ENCODE measurements at places on chromosomes 16 and 17.

DNA sequence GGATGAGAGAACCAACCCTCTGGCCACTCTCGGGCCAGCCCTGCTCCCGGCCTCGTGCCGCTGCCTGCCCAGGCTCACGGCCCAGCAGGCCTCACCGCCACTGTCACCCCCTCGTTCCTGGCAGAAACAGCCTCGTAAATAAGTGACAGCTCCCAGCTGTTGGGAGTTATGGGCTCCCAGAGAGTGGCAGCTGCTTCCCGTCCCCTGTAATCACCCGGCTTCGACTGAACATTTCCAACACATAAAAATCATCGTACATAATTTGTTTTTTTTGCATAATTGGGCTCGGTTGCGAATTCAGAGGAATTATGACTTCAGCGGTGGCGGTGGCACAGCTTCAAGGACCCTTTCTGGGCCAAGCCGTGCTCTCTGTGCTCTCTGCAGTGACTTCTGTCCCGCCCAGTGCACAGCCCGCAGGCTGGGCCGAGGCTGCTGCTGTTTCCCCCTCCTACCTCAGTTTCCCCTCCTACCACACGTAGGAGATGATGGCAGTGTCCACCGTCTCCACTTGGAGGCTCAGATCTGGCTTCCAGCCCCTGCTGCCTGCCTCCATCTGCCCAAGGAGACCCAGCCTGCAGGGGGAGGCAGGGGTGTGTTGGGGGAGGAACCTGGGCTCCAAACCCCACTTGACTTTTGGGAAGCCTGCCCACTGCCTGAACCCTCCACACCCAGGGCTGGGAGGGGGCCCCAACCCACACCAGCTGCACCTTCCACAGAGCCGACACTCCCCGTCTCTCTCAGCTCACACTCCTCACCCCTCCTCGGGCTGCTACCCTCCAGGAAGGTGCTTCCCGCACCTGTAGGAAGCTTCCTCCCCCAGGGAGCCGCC, 84.9 kb downstream of the RTN4RL1 start:
- no peak for DNase-seq

GRCh38 chr17:75848523-75849278, 4.5 kb upstream of the UNC13D start:
- peak; percentile 82 for DNase-seq

- no peak for DNase-seq
These were observed 254.2 kb downstream of the KCNJ2 start for GRCh38 chr17:70423562-70423961.

DNA sequence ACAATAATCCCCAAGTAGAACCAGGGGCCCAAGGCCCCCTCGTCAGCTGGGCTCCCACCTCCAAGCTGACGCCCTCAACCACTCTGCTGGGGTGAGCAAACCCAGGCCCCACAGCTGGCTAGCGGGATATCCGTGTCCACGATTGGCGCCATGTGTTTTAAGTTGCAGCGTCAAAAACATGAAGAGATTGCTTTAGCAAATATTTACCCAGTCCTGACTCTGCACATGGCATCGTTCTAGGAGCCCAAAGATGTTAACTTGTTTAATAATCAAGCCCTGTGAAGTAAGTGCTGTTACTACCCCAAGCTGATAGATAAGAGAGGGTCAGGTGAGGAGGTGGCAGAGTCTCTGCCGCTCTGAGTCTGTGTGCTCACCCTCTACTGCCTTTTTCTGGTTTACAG, 344 bp upstream of the SEPTIN12 start:
- no peak for DNase-seq

DNA sequence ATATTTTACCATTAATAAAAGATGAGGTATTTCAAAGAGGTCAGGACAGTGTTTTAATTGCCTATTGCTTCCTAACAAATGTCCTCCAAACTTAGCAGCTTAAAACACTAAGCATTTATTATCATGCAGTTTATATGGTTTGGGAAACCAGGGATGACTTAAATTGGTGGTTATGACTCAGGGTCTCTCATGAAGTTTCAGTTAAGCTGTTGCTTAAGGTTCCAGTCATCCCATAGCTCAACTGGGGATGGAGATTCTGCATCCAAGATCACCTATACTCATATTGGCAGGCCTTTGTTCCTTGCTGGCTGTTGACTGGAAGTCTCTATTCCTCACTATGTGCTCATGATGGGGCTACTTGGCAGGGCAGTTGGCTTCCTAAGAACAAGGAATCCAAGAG, 1329.9 kb upstream of the GOT2 start:
- DNase-seq = no peak

DNA sequence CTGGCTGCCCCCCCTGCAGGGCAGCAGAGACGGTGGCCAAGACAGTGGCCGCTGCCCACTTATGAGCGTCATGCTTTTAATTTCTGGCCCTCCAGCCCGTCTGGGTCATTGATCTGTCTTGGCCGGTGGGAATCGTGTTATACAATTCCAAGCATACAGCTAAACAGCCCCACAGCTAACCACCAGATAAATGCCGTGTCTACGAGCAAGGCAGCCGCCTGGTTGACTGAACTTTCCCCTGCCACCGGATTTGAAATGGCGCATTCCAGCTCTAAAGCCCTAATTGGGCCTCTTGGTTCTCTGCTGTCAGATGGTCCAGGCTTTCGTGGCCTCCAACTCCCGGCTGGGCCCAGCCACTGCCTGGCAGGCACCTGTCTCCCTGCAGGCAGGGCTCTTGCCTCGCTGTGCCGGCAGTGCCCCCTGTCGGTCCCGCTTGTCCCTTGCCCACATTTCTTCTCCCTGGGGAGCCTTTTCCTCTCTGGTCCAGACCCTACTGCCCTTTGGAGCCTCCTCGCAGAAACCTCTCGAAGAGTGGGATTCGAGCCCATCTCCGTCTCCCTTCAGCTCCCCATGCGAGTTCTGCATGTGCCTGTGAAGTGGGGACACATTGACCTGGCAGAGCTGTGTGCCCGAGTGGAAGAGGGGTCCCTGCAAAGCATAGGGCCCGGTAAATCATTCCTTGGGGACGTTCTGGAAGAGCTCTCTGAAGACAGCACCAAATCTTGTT, 1.8 kb upstream of the RBFOX3 start:
- no peak for DNase-seq

GRCh38 chr16:31298958-31299357, 39.2 kb downstream of the ITGAM start:
- no peak for DNase-seq

- DNase-seq = peak; percentile 27
These were observed 71.8 kb downstream of the PRKCA start for GRCh38 chr17:66373944-66374817.

DNA sequence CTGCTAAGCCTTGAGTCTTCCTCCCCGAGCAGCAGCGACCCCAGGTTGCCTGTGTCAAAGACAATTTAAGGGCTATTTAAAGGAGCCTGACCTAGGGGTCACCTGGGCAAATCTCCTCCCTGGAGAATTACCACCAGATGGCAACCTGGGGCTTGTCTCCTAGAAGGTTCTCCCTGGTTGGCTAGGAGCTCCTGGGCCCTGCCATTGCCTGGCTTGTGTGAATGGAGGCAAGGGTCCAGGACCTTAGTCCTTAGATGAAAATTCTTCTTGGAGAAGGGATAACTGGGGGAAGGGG, 51.3 kb upstream of the TAC4 start:
- DNase-seq = no peak

GRCh38 chr16:48201515-48202201, 42.4 kb upstream of the LONP2 start:
- no peak for DNase-seq

GRCh38 chr16:12162151-12162985, 185.8 kb downstream of the SNX29 start:
- no peak for DNase-seq

DNA sequence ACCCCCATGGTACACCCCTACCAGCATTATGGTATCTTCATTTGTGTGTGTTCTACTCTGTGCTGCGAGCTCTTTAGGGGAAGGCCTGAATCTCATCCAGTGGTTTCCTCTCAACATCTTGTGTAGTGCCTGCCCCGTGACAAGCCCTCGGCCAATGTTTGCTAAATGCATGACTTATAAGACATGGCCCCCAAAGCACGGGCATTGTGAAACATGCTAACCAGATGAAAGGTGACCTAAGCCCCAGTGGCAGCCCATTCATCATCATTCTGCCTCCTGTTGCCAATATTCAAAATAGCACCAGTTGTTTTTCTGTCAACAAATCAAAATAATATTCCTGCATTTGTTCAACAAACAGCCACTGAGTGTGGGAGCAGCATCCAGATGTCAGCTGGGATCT, 108.8 kb upstream of the HSBP1 start:
- no peak for DNase-seq

GRCh38 chr16:31010585-31011325, at the start of gene STX1B:
Gene STX1B, minus strand, starts transcription at chr16:31010638. Its CDS starts 242 bp downstream, at chr16:31010396.
- no peak for DNase-seq

GRCh38 chr17:32869345-32870026, 7.4 kb downstream of the MYO1D start:
- DNase-seq = no peak

GRCh38 chr17:4605826-4606225, 21.5 kb downstream of the SMTNL2 start:
- DNase-seq = peak; percentile 66

DNA sequence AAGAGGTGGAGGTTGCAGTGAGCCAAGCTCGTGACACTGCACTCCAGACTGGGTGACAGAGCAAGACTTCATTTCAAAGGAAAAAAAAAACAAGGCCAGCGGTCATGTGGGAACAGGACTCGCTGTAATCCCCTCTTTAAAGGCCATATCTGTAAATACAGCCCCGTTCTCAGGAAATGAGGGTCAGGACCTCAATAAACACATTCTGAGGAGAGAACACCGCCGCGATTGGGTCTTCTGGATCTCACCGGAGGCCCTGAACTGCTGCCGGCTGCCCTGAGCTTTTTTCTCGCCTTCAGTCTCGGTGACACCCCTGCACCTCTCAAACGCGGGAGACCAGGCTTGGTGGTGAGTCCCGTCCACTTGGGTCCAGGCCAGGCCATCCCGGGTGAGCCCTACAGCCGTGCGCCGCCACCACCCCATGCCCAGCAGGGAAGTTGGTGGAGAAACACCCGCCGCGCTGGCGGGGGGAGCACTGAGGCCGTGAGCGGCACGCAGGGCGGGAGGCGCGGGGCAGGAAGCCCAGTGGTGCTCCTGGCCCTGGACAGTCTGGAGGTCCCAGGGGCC, 28.4 kb downstream of the SLC25A10 start:
- no peak for DNase-seq

GRCh38 chr17:72580321-72581127, 459.7 kb downstream of the SOX9 start:
- DNase-seq = no peak

GRCh38 chr16:69532641-69533455, 32.9 kb upstream of the NFAT5 start:
- DNase-seq = no peak

GRCh38 chr16:19130852-19131824, 17.4 kb downstream of the ITPRIPL2 start:
- DNase-seq = peak; percentile 41

DNA sequence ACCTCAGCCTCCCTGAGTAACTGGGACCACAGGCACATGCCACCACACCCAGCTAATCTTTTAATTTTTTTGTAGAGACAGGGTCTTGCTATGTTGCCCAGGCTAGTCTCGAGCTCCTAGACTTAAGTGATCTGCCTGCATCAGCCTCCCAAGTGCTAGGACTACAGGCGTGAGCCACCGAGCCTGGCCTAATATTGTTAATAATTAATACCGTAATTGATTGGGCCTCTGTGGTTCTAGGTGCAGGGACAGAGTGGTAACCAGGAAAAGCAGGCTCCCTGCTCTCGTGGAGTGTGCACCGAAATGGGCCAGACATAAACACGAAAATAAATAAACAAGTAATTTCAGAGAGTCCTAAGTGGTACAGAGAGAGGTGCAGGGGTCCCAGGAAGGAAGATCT, 241.0 kb downstream of the GSG1L start:
- DNase-seq = no peak

- DNase-seq = no peak
These were observed 2.9 kb downstream of the UNC119 start for GRCh38 chr17:28549236-28550132.

DNA sequence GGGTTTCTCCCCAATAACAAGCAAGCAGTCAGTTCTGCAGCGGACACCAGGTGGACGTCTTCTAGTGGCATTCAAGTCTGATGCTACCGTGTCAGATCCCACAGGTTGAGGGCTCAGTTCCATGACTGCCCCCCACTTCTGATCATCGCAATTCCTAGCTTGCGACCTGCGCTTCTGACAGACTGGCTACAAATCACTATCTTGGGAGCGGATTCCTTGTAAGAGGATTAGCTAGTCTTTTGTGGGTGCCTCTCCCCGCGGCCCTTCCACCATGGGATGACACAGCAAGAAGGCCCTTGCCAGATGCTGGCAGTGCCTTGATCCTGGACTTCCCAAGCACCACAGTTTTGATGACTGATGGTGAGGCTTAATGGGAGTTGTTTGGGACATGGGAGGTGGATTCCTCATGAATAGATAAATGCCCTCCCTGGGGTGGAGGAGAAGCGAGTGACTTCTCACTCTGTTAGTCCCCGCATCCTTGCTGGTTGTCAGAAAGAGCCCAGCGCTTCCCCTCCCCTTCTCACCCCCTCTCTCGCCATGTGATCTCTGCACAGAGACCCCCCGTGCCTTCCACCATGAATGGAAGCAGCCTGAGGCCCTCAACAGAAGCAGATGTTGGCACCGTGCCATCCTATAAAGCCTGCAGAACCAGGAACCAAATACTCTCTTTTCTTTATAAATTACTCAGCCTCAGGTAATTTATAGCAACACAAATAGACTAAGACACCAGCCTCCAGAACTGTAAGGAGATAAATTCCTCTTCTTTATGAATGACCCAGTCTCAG, 19.1 kb downstream of the CDIP1 start:
- no peak for DNase-seq

DNA sequence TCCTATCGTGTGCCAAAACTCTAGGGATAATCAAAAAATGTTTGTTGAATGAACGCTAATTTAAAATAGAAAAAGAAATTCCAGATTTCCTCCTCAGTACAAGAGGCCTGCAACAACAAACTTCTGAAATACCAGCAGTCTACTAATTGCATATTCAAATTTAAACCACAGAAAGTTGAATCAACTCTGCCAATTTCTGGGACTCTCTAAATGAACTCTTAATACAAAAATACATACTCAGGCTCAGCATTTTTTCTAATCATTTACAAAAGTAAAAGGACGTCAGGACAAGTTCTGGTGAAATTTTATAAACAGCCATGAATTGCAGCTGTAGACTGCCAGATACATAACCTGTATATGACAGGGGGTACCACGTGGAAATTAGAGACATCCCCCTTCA, 49.0 kb downstream of the KANSL1 start:
- DNase-seq = no peak

DNA sequence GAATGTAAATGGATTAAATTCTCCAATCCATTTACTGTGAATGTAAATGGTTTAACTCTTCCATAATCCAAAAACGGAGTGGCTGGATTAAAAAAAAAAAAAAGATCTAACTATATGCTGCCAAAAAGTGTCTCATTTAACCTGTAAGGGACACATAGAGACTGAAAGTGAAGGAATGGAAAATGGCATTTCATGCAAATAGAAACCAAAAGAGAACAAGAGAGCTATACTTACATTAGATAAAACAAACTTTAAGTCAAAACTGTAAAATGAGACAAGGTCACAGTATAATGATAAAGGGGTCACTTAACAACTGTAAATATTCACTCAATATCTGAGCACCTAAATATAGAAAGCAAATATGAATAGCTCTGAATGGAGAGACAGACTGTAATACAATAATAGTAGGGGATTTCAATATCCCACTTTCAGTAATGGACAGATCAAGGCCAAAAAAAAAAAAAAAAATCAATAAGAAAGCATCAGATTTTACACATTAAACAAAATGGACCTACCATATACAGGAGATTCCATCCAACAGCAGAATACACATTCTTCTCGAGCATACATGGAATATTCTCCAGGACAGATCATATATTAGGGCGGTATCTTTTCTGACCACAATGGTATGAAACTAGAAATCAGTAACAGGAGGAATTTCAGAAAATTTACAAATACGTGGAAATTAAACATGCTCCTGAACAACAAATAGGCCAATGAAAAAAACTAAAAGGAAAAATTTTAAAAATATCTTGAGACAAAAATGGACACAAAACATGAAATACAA, 36.4 kb downstream of the CDR2 start:
- no peak for DNase-seq
